ENCODE measurements at places on chromosomes 11 and 22.

DNA sequence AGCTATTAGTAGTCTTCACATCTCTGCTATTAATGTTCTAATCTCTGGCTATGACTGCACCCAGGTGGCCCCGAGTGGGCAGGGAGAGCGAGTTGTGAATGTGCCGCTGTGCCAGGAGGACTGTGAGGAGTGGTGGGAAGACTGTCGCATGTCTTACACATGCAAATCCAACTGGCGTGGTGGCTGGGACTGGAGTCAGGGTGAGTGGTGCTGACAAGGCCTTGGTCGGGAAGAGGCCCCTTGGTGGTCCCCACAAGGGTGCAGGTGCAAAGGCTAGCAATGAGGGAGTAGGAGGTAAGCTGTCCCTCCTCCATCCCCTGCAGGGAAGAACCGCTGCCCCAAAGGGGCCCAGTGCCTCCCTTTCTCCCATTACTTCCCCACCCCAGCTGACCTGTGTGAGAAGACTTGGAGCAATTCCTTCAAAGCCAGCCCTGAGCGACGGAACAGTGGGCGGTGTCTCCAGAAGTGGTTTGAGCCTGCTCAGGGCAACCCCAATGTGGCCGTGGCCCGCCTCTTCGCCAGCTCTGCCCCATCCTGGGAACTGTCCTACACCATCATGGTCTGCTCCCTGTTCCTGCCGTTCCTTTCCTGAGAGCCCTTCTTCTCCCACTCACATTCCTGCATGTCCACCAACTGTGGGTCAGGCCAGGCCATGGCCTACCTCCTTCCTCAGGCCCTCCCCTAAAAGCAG, 2.9 kb downstream of the IZUMO1R start:
- no peak for DNase-seq

DNA sequence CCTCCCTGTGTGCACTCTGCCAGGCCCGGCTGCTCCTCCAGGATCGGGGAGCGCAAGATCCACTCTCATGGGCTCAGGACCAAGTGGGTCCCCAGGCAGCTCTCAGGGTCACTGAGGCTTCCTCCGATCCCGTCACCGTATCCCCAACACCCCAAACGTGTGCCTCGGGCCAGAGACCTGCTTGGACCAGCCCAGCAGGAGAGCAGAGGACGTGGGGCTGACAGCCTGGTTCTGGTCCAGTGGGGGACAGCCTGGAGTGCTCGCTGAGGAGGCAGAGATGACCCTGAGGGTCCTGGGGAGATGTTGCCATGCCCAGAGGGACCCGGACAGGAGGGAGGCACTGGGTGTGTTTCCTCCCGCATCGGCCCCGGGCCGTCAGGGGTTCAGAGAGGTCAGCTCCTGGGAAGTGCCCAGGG, 1402.6 kb downstream of the BRD1 start:
- DNase-seq, result no peak

DNA sequence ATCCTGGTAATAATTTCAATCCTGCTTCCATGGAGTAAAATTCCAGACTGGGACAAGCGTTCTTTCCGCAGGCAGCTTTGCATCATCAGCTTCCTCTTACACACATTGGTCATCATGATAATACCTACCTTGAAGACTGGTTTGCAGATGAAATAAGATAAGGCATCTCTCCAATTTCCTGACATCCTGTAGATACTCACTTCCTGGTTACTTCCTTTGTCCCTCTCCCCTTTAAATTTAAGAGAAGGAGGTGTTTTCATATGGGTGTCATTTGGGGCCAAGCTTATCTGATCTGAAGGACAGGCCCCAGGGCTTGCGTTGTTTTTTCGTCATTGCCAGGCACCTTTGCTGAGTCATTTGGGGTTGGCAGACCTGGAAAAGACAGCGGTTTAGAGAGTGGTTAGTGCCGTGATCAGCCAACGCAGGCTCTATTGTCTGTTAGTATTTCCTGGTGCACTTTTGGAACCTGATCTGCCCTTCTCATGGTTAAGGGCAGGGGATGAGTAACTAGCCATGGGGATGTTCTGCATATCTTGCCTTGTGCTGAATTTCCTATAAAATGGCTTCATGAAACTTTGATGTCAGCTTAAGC, 24.1 kb downstream of the GRAMD1B start:
- peak; percentile 8 for DNase-seq

GRCh38 chr11:31521497-31522150, 12.1 kb downstream of the ELP4 start:
- no peak for DNase-seq

GRCh38 chr11:65378928-65379638, 3.4 kb downstream of the SLC25A45 start:
- DNase-seq, result no peak

GRCh38 chr11:134879931-134880330, 467.9 kb upstream of the B3GAT1 start:
- DNase-seq, result no peak

GRCh38 chr11:70471254-70471653, 72.9 kb downstream of the CTTN start:
- peak; percentile 65 for DNase-seq

GRCh38 chr11:12224537-12224893, 114.1 kb downstream of the MICAL2 start:
- no peak for DNase-seq

GRCh38 chr11:122393209-122393860, 262.2 kb upstream of the UBASH3B start:
- DNase-seq, result no peak

DNA sequence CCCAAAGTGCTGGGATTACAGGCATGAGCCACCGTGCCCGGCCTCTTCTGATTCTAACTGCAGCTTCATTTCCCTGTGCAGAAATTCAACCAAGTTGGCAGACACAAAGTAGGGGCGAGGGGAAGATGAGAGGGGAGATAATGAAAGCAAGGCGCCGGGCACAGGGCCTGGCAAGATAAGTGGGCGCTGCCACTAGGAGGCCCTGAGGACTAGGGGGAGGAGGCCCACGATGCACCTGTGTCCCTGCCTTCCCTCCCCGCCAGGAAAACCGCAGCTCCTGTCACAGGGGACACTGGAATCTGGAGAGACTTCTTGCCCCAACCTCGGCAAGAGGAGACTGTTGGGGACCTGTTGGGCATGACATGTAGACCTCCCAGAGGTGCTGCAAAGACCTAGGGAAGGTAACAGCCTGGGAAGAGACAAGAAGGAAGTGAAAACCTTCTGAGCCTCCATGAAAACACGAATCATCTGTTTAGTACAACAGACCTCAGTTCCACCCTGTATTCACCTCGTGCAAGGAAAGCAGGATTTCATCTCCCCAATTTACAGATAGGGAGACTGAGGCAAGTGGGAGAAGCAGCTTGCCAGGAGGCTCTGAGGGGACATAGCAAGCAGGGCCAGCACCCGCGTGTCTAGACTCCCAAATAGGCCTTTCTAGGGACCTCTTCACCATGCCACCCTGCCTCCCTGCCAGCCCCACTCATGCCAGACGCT, 3.1 kb upstream of the LGALS1 start:
- DNase-seq, result no peak

- DNase-seq, result no peak
These were observed 44.7 kb downstream of the ABTB2 start for GRCh38 chr11:34313099-34313517.

- DNase-seq, result no peak
These were observed 35.9 kb upstream of the MYEOV start for GRCh38 chr11:69257838-69258658.

- DNase-seq, result no peak
These were observed 28.5 kb upstream of the CSNK1E start for GRCh38 chr22:38345782-38346181.

GRCh38 chr22:22702237-22703202, 58.1 kb downstream of the GGTLC2 start:
- DNase-seq, result no peak

GRCh38 chr11:2428322-2428795, 16.0 kb downstream of the TRPM5 start:
- peak; percentile 67 for DNase-seq

GRCh38 chr11:115919341-115920091, 415.3 kb upstream of the CADM1 start:
- DNase-seq, result no peak

GRCh38 chr11:61158691-61159381, 2.4 kb downstream of the VPS37C start:
- DNase-seq, result no peak

GRCh38 chr22:24137595-24137994, 43.7 kb upstream of the SUSD2 start:
- no peak for DNase-seq

- no peak for DNase-seq
These were observed 19.0 kb upstream of the PRODH start for GRCh38 chr22:18954990-18955571.

- no peak for DNase-seq
These were observed 30.6 kb downstream of the ACER3 start for GRCh38 chr11:76891285-76891684.

DNA sequence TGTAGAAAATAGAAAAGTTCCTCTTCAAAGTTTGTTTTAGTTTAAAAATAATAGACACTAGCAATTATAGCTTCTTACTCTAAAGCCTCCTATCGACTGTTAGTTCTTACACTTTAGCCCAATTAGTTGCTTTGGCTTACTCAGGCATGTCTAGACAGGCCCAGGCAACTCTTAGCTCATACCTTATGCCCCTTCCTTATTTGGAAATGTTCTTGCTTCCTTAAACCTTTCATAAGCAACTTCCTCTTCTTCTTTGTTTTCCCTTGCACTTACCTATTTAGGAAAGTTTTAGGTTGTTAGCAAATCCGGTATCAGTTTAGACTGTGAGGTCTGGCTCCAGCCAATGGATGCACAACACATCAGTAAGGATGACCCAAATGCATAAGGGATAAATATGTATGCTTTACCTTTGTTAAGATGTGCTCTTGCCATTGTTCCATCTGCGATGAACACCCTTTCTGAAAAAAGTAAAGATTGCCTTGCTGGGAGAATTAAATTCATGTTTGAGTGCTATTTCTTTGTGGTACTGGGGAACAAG, 1277.5 kb upstream of the CNTN5 start:
- no peak for DNase-seq

- DNase-seq, result no peak
These were observed 66.2 kb downstream of the GAS2 start for GRCh38 chr11:22732588-22732987.
